ENCODE measurements at places on chromosomes 11 and 22.

- DNase-seq = no peak
These were observed 67.4 kb upstream of the B3GAT1 start for GRCh38 chr11:134479206-134480135.

GRCh38 chr11:102599642-102600261 is 25.4 kb downstream of the MMP20 start:
- DNase-seq = no peak

GRCh38 chr11:78961247-78961646 is 386.6 kb upstream of the NARS2 start:
- DNase-seq = no peak

GRCh38 chr11:36153551-36153950 is 135.7 kb downstream of the COMMD9 start:
- no peak for DNase-seq

DNA sequence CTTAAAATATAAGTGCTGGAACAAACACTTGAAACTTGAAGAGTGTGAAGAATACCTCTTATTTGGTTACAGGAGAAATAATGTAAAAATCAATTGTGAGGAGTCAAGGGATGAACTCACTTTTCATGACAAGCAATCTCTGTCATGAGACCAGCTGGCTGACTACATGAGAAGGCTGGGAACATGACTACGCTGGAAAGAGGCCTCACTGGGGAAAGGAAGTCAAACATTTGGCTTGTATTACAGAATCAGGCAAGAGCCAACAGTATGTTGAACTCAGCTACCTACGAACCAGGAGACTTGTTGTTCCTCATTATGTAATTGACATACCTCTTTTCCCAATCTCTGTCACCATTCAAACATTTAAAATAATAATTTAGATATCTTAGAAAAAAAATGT is 14.4 kb downstream of the DCDC1 start:
- DNase-seq = no peak

DNA sequence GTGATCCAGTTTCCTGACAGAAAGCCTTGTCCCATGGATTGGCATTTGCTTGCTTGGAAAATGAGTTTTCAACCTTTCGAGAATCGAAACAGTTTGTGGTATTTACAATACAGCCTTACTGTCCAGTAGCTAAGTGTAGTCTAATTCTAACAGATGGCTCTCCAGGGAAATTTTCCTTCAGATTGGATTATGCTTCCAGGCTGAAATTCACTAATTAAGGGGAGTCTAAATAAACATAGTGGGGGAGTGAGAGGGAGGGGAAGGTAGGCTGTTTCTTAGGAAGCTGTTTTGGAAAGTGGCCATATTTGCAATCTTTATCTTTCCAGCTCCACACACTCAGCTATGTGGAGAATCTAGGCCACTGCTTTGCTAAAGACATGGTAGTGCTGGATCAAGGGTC is 81.3 kb downstream of the SYT9 start:
- DNase-seq = no peak

DNA sequence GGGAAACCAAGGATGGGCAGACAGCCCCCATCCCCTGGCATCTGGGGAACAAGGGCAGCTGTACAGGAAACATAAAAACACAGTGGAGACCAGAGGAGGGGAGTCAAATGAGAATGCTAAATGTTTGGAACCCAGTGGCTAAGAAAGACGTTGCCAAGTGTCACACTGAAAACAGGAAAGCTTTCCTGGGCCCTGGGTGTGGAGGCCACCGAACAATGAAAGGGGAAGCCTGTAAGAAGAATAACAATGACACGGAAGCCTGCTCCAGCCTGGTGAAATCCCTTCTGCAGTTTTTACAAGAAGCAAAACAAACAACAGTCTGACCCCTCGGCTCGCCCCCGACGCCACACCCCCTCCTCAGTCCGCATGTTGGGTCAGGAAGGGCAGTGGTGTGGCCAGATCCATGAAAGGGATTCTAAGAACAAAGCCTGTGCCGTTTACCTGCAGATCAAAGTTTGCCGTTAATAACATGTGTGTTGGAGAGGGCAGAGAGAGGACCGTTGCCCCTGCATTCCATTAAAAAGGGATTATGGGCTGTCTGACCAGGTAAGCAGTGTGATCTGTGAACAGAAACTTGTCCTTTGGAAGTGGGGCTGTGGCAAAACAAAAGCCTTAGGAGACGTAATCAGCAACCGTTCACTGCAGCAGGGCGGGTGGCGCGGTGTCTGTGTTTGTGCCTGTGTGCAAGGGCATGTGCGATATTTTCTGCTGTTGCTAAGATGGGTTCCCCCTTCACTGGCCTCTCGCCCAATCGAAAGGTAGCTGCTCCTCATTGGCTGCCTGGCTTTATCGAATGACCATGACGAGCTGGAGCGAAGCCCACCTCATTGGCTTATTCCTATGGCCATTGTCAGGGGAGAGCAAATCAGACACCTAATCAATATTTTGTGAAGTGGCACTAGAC is 113.7 kb upstream of the BLID start:
- no peak for DNase-seq

GRCh38 chr22:31857247-31857646 is 87.1 kb upstream of the YWHAH start:
- no peak for DNase-seq

DNA sequence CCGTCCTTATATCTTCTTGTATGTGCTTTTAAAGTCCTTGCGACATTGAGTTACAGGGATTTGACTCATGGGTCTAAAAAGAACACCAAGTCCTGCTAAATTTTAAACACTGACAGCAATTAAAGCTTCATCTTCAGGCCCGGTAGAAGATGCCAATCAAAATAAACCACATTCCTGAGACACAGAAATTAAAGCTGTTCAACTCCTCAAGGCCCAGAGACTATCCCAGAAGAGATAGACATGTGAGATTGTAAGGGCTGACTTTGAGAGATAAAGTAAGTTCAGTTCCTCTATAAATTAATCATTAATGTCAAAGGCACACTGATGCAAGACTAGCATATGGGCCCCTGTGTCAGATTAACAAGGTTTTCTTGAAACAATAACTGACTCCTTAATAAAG is 49.8 kb downstream of the OSBPL5 start:
- no peak for DNase-seq

GRCh38 chr11:12007769-12008737 is at the start of gene DKK3:
Gene DKK3 (minus strand): TSS chr11:12008626. CDS start chr11:12008582, 44 bp downstream.
- no peak for DNase-seq

DNA sequence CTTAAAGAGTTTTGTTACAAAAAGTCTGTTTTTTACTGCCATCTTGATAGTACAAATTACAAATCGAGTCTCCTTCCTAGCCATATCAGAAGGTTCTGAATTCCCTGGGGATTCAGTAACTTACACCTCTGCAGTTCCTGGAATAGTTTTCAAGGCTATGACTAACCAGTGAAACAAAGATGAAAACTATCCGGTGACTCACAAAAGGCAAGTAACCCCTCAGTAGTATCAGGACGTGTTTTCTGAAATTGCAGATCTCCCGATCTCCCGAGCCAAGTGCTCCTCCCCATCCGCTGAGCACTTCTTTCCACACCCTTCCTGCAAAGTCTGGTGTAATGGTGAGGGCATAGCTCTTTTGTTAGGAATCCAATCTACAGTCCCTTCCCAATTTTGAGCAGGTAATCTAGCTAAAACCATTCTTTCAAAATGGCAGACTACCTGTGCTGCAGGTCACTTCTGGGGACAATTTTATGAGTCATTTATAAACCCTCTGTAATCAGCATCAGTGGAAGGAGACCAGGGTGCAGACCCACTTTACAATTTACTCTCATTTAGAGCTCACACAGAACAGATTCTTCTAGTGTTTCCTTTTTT is 7.7 kb downstream of the E2F8 start:
- DNase-seq = no peak

DNA sequence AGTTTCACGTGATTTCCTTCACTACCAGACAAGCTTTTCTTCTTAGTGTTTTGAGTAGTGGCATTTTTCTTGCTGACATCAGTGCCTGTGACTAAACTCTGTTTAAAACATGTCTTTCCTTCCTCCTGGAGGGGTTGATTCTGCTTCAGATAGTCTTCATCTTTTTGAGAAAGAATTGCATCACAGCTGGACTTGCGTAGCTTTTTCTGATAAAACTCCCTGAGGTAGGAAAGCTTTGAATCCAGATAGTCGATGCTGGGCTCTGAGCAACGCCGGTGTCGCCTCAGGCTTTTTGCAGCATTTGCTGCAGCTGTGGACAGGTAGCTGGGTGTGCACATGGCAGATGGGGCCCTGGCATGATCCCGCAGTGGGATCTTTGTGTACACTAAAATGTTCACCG is 131.7 kb downstream of the ARHGAP20 start:
- DNase-seq = no peak

GRCh38 chr22:43774318-43774915 is 37.7 kb downstream of the EFCAB6 start:
- DNase-seq = no peak

- no peak for DNase-seq
These were observed 1.5 kb downstream of the DBX1 start for GRCh38 chr11:20158597-20159257.

DNA sequence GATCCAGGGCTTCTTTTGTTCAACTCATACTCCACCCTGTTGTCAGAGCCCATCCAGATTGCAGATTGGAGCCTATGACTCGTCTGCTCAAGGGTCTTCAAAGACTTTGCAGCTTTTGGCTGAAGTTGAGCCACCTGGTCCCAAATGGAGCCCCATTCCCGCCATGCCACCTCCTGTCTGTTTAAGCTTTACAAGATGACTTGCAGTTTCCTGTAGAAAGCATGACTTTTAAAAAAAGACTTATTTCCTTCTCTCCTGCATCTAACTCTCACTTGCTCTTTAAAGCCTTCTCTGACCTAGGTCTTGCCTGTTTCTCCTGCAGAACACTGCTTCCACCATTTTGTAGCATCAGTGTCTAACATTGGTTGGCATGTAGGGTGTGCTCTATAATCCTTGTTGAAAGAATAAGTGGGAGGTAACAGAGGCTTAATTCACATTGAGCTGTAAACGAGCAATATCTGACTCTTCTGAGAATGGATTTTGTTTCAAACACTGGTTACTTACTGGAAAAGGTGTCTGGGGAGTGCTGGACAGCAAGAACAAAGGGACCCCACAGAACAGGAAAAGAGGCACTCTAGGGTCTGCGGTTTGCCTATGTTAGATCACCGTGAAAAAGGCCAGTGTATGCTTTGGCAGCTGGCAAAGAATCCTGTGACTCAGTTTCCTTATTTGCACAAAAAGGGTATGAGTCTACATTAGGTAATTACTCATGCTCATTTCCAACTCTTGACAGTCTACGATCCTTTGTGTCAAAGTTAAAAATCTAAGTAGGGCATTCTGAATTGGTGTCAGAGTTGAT is 30.3 kb downstream of the NF2 start:
- no peak for DNase-seq

DNA sequence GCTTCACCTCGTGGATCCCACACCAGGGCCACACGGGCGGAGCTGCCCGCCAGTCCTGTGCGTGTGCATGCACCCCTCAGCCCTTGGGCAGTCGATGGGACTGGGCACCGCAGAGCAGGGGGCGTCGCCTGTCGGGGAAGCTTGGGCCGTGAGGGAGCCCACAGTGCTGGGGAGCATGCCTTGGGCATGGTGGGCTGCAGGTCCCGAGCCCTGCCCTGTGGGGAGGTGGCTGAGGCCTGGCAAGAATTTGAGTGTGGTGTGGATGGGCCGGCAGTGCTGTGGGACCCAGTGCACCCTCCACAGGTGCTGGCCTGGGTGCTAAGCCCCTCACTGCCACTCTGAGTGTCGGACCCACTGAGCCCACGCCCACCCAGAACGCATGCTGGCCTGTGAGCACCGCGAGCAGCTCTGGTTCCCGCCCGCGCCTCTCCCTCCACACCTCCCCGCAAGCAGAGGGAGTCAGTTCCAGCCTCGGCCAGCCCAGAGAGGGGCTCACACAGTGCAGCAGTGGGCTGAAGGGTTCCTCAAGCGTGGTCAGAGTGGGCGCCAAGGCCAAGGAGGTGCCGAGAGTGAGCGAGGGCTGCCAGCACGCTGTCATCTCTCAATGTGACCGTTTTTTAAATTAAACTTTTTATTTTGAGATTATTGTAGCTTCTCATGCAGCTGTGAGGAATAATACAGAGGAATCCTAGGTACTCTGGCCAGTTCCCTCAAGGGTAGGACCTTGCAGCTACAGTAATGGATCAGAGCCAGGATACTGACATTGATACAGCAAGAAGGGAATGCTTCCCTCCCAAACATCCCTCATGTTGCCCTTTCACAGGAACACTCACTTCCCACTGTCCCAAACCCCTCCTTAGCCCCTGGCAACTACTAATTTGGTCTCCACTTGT is 127.7 kb downstream of the CRYBB2 start:
- DNase-seq = no peak

GRCh38 chr22:48580481-48580970 is 1247.1 kb downstream of the BRD1 start:
- DNase-seq = no peak

GRCh38 chr11:33438301-33438700 is 181.1 kb downstream of the HIPK3 start:
- DNase-seq = no peak

GRCh38 chr11:22577854-22578253 is 47.8 kb downstream of the FANCF start:
- DNase-seq = no peak

DNA sequence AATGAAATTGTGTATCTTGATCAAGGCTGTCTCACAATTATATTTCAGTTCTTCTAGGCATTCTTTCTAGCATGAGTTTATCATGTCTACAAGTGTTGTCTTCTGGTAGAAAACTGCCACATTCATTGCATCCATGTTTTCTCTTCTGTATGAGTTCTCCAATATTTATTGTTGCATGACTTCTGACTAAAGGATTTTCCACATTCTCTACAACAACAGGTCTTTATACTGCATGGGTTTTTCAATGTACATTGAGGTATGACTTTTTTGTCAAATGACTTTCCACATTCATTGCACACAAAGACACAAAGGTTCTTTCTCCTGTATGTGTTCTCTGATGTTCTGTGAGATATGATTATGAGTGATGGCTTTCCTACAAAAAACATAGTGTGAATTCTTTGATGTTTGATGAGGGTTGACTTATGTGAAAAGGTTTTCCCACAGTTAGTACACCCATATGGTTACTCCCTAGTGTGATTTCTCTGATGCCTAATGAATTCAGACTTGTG is 890.6 kb upstream of the CNTN5 start:
- DNase-seq = no peak

DNA sequence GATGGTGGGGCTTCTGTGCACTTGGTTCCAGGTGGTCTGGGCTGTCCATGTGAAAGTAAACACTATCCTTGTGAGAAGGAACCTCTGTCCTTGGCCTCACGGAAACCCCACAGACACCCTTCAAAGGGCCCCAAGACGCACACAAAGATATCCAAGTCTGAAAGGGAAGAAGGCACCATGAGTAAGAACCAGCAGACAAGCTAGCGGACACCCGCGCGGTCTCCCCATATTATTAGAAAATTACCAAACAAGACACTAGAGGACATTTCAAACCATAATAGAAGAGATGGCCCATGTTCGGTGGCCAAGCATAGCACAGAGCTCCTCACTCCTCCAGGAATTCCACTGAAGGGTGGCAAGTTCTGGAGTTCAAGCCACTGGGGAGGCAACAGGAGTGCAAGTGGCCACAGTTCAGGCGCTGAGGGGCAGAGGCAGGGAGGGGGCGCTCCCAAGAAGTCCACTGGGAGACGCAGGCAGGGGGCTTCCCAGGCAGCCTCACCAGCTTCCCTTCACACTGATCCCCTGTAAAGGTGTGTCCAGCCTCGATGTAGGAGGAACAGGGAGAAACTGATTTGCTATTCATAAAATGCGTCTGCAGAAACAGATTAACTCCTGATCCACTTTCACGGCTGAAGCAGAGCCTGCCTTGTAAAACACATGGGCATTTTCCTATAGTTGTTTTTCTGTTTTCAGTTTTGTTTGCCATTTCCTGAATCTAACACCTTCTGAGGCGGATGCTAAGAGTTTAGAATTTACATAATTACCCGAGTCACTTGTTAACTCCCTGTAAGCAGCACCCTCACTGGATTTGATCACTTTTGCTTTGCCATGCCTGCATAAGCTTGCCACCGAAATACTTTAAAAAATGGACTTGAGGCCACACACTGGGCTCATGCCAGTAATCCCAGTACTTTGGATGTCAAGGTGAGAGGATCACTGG is 9.1 kb upstream of the PPARA start:
- no peak for DNase-seq

Data from activated naive CD4-positive, alpha-beta T cell (primary cell).